ENCODE measurements at places on chromosomes 1 and 21.

DNA sequence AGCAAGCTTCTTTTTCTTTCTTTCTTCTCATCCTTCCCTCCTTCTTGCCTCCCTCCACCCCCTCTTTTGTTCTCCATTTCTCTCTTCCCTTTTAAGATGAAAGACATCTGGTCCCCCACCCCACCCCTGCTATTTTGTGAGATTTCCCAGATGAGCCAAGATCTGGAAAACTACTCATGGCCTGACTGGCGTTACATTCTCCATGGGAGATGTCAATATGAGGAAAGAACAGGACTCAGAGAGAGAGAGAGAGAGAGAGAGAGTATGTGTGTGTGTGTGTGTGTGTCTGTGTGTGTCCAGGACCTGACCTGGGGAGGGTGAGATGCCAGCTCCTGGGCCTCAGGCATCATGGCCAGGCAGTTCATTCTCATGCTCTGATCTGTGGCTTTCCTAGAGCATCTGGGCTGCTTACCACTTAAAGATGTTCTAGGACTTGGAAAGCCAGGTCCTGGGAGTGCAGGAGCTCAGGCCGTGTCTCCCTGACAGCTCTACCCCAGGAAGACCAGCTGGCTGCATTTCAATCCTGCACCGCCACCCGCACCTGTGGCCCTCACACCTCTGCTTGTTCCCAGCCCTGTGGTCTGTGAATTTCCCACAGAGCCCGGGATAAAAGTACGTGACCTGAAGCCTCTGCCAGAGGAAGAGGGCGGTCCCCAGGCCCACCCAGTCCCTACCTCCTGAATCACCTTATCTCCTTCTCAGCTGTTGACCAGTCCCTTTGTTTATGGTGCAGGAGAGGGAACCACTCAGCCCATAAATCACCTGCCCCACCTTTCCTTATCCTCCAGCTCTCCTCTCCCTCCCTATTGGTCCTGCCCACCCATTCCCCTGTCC is 3.2 kb upstream of the BEST4 start:
- DNase-seq: no peak

DNA sequence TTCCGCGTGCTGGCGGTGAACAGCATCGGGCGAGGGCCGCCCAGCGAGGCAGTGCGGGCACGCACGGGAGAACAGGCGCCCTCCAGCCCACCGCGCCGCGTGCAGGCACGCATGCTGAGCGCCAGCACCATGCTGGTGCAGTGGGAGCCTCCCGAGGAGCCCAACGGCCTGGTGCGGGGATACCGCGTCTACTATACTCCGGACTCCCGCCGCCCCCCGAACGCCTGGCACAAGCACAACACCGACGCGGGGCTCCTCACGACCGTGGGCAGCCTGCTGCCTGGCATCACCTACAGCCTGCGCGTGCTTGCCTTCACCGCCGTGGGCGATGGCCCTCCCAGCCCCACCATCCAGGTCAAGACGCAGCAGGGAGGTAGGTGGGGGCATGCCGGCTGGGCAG is 58.8 kb upstream of the KDM4A start:
- no peak for DNase-seq

DNA sequence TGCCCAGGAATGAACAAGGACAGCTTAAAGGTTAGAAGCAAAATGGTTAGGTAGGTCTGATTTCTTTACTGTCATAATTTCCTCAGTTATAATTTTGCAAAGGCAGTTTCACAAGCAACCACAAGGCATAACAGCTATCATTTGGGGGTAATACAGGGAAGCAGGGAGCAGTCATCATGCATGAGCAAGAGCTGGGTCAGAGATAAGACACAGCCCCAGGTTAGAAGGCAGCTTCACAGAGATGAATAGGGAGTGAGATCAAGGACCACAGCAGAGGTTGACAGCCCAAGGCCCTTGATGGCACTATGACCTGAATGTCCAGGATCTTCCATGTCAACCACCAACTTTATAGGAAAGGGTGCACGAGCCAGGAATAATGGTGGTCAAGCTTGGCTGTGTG is 9.0 kb upstream of the CSRP1 start:
- DNase-seq: no peak

GRCh38 chr1:59340411-59341307 is 43.8 kb downstream of the FGGY start:
- DNase-seq: no peak

- no peak for DNase-seq
Measured at GRCh38 chr1:234724516-234725176, 114.7 kb upstream of the IRF2BP2 start.

DNA sequence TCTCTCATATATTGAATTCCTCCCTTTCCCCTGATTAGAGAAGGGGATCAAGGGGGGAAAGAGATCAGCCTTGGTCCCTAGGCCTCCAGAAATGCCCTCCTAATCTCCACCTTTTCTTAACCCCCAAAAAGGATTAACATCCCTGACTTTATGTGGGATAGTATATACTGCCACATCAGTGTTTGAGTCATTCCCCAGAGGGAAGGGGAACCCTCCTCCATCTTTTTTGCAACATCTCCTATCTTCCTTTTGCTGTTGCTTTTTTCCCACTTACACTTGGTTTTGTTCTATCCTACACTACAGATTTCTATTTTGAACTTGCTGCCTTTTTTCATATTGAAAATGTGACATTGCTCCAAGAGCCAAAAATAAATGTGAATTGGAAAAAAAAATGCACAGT is 65.4 kb upstream of the PODN start:
- DNase-seq: no peak

Data from AG09319 (cell line).